ENCODE measurements at places on chromosomes 11 and 22.

GRCh38 chr11:106179048-106179447, 101.6 kb downstream of the AASDHPPT start:
- no peak for DNase-seq

GRCh38 chr11:65546217-65546958, 11.8 kb downstream of the LTBP3 start:
- DNase-seq = peak; percentile 96

GRCh38 chr11:21631991-21632390, 560.9 kb upstream of the ANO5 start:
- no peak for DNase-seq

- no peak for DNase-seq
These were observed 179.2 kb upstream of the ZBED5 start for GRCh38 chr11:11036848-11037732.

Data from activated naive CD8-positive, alpha-beta T cell treated with anti-CD3 and anti-CD28 coated beads, Interleukin-2, amount 50 U/mL, for 16 hours (primary cell).